ENCODE measurements at places on chromosomes 5 and 9.

GRCh38 chr5:14415024-14415697 is 166.4 kb upstream of the OTULINL start:
- no peak for DNase-seq

- DNase-seq = no peak
Observed at GRCh38 chr5:25285136-25285535, 640.4 kb upstream of the CDH10 start.

DNA sequence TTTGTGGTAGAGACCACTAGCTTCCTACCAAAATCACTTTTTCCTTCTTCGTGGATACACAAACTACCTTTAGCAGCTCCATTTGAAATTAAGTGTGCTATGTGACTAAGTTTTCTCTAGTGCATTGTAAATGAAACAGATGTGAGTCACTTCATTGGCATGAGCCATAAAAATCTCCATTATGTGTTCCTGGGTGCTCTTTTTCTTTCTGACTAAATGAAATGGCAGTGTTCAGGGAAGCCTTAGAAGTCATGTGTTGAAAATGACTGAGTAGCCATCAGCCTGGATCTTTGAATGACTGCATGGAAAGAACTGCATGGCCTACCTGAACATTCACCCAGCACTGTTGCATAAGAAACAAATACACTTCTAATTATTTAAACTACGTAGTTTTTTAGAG is 107.9 kb downstream of the NDUFAF2 start:
- DNase-seq = no peak

- no peak for DNase-seq
Observed at GRCh38 chr9:131278702-131279111, 2.4 kb upstream of the FAM78A start.

DNA sequence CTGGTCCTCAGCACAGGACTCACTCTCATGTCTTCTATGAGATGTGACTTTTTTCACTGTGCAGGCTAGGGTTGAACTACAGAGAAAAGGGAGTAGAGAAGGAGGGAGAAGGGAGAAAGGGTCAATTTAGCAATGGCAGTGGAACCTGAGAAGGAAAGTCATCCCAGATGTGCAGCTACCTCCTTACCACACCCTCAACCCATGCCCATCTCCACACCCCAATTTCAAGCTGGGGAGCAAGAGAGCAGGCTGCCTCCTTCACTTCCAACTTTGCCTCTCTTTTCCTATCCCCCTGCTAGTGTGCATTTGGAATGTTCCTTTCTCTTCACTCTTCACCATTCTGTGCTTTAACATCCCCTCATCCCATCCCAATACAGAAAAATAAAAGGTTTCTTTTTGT is 163.5 kb upstream of the MAP3K1 start:
- DNase-seq = no peak

GRCh38 chr9:24071716-24072115 is 245.7 kb upstream of the ELAVL2 start:
- no peak for DNase-seq

DNA sequence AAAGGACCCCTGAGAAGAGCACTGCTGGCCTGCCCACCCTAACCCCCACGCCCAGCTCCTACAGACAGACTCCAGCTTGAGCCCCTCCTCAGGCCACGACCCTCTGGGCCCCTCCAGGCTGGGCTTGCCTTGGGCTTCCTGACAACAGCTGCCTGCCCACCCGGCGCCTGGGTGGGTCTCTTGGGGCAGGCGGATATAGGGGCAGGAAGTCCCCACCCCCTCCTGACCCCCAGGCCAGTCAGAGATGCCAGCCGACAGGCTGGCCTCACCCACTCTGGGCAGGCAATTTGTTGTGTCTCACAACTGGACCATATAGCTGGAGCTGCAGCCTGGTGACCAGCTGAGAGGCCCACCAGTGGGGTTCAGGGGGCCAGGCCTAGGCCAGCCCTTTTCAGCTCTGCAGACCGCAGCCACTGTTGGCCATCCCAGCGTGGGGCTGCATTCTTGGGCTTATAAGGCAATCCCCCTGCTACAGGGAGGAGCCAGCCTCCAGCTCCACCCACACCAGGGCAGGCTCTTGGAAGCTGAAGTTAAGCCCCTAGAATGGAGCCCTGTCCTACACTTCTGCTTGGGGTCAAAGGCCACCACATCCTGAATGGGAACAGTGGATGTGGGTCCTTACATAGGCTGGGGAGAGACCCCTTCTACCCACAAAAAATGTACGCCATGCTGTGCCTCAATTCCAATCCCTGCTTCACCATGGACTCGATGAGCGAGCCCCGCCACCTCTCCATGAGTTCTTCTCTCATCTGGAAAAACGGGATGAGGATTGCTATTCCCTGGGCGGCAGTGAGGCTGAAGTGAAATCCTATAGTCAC is 2.0 kb downstream of the PDLIM7 start:
- peak; percentile 85 for DNase-seq

GRCh38 chr5:137828180-137828579 is 39.5 kb upstream of the MYOT start:
- DNase-seq = no peak

DNA sequence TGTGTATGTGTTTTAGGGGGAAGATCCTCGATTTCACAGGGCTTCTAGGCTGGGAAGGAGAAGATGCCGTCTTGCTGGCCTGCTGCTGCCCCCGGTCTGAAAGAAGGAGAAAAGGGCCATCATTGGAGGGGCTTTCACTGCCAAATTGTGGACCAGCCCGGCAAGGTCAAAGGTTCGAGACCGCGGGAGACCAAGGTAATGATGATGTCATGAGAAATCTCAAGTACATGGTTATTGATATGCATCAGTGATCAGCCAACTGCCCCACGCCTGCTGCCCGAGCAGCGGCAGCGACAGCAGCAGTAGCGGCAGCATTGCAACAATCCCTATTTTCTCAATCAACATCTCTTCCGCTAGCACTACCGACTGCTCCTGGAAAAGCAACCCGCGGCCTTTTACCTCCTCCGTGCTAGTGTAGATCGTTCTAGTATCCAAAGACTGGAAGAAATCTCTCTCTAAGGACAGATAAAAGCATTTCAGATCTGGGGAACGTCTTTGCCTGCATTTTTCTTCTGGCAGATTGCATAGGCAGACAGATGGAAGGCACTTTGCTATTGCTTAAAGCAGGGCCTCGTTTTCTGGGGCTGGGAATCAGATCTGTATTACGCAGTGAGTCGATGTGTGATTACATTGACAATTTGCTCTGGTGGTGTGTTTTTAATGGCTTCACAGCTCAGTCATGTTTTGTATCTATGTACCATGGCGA is 215.3 kb downstream of the MEF2C start:
- no peak for DNase-seq

- no peak for DNase-seq
Observed at GRCh38 chr5:60540856-60541805, 158.8 kb downstream of the DEPDC1B start.

GRCh38 chr5:173885475-173886010 is 2.6 kb upstream of the CPEB4 start:
- DNase-seq = no peak

DNA sequence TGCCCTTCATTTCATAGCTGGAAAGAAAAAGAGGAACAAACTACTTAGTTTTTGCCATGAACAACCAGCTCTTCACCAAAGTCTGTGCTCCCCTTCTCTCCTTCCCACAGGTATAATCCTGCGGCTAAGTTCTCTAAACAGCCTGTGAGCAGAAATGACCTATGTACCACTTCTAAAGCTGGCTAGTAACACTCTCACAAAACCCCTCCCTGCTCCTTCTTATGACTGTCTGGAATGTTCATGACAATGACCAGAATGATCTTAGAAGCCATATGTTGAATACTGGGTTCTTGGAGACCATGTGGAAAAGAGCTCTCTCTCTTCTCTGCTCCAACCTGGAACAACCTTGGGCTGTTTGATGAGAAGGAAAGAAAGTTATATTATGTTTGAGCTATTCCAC is 12.9 kb upstream of the AMACR start:
- DNase-seq = no peak

GRCh38 chr9:136821826-136822544 is 14.2 kb downstream of the RABL6 start:
- DNase-seq = peak; percentile 56

DNA sequence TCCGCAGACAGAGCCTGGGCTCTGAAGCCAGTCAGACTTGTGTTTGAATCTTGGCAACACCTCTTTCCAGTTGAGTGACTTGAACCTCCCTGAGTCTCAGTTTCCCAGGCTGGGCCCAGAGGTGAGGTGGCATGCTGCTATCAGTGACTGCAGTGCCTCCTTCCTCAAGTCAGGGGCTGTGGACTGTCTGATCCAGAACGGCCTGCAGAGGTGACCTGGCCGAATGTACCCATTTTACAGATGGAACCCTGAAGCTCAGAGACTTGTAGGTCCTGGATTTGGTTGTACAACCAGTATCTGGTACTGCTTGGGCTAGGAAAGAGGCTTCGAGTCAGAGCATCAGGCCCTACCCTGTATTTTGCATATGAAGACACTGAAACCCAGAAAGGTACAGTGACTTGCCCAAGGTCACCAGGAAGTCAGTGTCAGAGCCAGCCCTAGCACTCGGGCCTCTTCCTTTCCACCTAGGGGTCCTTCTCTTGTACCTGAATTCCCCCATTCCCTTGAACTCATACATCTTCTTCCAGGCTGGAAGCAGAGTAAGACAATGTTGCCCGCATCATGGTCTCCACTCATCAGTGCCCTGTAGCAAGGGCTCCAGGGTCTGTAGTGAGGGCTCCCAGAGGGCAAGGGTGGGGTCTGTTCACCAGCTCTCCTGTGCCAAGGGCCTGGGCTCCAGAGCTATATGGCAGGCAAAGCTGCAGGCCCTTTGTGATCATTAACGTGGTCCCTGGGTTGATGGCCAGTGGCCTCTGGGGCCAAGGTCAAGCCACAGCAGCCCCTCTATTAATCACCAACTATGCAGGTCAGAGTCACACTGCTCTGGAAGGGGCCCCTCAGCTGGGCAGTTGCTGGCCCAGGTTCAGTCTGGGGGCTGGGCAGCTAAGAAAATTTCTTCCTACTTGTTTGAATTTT is 28.5 kb downstream of the GSN start:
- DNase-seq = no peak

DNA sequence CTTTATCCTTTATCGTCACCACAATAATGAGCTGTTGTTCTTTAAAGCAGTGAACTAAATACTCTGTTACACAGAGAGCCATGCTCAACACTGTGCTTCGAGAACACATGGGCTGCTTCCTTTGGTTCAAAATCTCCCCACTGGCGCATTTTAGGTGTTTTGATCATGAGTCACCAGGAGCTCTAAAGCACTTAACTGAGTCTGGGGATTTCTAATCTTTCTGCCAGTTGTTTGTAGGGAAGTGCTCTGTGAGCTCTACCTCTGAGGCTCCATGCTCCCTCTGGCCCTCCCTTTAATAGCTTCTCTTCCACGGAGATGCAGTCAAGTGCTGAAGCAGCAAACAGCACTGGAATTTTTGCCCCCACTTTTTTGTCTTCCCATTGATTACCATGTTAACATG is 17.0 kb downstream of the ERAP2 start:
- no peak for DNase-seq

GRCh38 chr5:111551161-111551560 is 38.8 kb upstream of the STARD4 start:
- no peak for DNase-seq

- peak; percentile 31 for DNase-seq
Observed at GRCh38 chr5:17218353-17219005, 1.0 kb downstream of the BASP1 start.

GRCh38 chr9:22921742-22922141 is 475.1 kb downstream of the DMRTA1 start:
- no peak for DNase-seq

- no peak for DNase-seq
Observed at GRCh38 chr5:55771175-55771655, 33.4 kb downstream of the DDX4 start.

DNA sequence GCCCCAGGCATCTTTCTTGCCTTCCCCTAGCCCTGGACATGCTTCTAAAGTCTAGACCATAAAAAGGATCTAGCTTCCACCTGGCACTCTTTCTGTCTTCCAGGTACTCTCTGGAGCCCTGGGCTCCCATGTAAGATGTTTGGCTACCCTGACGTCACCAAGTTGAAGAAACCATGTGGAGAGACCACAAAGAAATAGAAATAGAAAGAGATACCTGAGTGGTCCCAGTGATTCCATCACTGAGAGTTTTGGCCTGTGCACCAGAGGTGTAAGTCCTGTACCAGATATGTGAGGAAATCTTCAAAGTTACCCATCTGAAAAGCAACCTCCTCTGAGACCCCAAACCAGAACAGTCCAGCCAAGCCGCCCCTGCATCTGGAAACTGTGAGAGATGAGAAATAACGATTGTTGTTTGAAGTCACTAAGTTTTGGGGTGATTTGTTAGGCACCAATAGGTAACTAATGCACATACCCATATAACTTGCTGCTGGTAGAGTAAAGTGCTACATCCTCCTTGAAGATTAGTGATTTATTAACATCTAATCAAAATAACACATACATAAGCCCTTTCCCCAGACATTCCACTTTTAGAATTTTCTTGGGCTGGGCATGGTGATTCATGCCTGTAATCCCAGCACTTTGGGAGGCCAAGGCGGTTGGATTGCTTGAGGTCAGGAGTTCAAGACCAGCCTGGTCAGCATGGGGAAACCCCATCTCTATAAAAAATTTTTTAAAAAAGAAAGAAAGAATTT is 85.7 kb upstream of the LHFPL2 start:
- DNase-seq = no peak

GRCh38 chr9:126519660-126520420 is 93.9 kb upstream of the LMX1B start:
- DNase-seq = no peak

- no peak for DNase-seq
Observed at GRCh38 chr5:6721442-6721841, 8.2 kb downstream of the TENT4A start.

DNA sequence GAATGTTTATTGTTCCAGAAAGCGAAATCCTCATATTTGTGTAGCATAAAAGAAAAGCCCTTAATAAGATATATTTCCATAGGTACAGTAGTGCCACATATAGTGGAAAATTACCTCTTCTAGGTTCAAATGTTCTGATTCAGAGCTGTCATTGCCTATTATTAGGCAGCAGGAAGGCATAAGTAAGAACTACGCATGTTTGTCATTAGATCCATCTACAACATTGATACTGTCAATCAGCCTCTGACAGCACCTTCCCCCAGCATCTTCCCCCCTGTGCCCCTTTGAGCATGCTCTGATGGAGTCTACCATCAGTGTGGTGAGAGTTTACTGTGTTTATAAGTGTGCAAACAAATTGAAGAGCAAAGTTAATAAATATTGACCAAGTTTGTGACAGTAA is 816.1 kb downstream of the TLE4 start:
- DNase-seq = no peak

DNA sequence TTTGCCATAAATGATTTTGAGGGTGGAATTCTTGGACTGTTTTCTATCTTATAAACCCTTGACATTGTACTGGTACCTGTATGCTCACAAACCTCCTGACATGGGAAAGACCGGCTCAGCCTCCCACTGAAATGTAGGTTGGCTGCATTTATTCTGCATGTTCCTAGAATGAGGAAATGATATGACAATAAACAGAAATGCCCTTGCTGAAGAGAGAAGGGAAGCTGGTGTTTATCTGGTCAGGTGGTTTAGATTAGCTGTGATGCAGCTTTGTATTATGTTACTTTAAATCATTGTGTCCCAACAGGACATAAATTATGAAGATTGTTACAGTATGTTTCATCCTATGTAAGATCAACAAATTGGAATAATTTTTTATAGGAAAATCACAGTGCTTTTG is 23.1 kb upstream of the CATSPER3 start:
- DNase-seq = no peak
